ENCODE measurements at places on chromosomes 3 and 15.

- no peak for DNase-seq
Measured at GRCh38 chr3:126130981-126131745, 47.2 kb upstream of the SLC41A3 start.

- no peak for DNase-seq
Measured at GRCh38 chr3:194990454-194991337, 280.3 kb downstream of the XXYLT1 start.

GRCh38 chr3:115590873-115591272, 32.4 kb upstream of the GAP43 start:
- DNase-seq = no peak

DNA sequence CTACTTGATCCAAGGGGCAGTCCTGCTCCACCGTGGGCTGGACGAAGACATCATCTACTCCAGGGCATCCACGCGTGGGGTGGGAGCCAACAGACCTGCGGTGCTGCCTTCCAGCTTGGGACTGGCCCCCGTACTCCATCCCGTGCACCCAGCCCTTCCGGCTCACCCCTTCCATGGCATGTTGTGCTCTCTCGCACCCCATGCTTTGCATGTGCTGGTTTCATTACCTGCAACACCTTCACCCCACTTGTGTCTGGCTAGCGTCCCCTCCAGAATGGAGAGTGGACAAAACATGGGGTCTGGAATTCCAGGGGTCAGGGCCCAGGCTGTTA, 30.2 kb downstream of the SEMA7A start:
- no peak for DNase-seq

- no peak for DNase-seq
Measured at GRCh38 chr3:177979703-177980102, 556.5 kb upstream of the KCNMB2 start.

GRCh38 chr3:110491413-110491812, 580.2 kb upstream of the NECTIN3 start:
- no peak for DNase-seq

DNA sequence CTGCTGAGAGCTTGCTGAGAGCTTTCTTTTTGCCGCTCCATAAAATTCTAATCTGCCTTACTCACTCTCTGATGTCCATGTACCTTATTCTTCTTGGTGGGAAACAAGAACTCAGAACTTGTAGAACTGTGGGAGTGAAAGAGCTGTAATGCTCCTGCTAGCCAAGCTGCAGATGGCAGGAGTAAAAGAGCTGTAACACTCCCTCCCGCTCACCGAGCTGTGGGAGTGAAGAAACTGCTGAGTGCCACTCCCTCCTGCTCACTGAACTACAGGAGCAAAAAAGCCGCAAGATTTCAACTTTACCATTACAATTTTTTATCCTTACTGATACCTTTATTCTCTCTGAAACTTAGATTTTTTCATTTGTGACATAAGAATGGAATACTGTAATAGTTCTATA, 199.1 kb downstream of the SI start:
- DNase-seq = no peak

- peak; percentile 58 for DNase-seq
Measured at GRCh38 chr15:43769584-43770228, 7.1 kb downstream of the ELL3 start.

- peak; percentile 32 for DNase-seq
Measured at GRCh38 chr15:63599401-63600000, 2.3 kb downstream of the FBXL22 start.

GRCh38 chr3:98731720-98732285, 31.3 kb upstream of the ST3GAL6 start:
- DNase-seq = peak; percentile 5

DNA sequence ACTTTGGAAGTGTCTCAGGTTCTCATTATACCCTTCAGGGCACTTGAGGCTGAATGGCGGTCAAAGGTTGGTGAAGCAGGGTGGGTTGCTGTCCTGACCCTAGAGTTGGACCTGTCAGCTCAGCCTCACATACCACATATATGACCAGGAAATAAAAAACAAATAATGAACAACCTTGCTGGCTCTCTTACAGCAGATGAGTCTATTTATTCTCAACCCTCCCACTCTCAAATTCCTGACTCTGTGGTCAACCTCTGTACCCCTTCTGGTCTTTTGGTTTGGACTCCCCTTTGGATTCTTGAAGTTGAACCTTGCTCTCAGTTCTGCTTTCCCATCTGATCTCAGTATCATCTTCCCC, 16.9 kb downstream of the PPP2R3A start:
- DNase-seq = no peak

GRCh38 chr3:162437480-162437879, 940.9 kb downstream of the OTOL1 start:
- DNase-seq = peak; percentile 65

DNA sequence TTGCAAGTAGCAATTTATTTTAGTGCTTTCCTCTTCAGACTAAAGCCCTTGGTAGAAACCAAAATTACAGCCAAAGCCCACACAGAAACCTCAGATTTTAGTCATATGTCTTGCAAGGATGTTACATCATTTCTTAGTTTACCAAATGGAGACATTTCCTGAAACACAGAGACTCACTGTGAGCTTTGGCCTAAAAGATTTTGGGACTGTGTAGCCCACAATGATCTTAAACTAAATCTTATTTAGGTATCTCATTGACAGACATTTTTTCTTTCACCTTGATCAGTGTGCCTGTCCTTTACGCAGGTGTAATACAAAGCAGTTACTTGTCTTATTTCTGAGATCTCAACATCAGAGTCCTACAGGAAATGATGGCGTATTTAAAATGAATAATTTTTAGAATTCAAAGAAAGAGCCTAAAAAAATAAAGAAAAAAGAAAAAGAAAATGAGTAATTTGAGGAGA, 27.8 kb upstream of the AP4E1 start:
- DNase-seq = peak; percentile 76

- peak; percentile 48 for DNase-seq
Measured at GRCh38 chr15:67820992-67821783, 4.1 kb upstream of the SKOR1 start.

- DNase-seq = peak; percentile 27
Measured at GRCh38 chr3:79329154-79329553, 438.6 kb downstream of the ROBO1 start.

DNA sequence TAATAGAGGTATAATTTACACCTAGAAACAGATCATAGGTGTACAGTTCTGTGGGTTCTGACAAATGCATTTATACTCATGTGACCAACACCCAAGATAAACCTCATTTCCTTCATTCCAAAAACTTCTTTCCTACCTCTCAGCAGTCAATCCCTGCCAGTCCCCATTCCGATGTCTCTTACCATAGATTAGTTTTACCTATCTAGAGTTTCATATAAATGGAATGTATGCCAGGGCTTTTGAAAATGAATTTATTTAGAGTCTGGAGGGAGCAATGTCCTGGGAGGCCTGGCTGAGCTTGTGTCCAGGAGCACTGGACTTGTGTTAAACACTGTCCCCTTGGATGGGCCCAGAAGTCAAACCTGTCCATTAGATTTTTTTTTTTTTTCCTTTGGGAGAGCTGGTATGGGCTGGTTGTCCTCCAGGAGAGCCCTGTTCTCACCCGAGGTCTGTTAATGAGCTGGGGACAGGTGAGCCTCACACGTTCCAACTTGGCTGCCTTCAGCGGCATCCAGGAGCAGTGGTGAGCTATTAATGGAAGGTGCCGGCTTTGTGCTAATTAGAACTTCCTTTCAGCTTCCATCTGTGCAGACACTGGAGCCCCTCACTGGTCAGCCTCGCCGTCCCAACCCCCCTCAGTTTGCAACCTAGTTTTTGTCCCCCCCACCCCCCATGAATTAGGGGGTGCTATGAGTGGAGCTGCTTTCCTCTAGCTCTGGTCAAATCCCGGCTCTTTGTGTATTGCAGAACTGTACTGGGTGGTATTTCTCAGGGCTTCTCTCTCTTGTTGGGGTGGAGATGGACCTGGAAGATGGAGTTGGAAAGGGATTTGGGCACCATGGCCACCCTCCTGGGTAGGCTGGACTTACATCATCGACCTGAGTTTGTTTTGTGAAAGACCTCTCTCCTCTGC, 40.7 kb upstream of the POLG start:
- no peak for DNase-seq

GRCh38 chr15:80442728-80443403, 38.7 kb downstream of the ARNT2 start:
- DNase-seq = no peak

DNA sequence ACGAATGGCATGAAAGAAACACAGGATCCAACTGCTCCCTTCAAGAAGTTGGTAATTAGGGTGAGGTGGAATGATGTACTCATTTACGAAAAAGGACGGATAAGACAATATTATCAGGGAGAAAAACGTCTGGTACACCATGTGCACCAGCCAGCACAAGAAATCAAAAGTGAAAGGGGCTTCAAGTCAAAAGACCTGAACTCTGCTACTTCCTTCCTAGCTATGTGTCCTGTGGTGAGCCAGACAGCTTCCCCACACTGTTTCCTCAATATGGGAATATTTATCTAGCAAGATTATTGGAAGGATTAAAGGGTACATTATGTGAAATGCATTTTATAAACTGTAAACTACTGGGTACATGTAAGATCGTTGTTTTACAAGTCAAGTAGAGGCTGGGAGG, 33.9 kb downstream of the RAB27A start:
- DNase-seq = no peak

GRCh38 chr3:33211444-33211843, 7.2 kb downstream of the SUSD5 start:
- peak; percentile 94 for DNase-seq

DNA sequence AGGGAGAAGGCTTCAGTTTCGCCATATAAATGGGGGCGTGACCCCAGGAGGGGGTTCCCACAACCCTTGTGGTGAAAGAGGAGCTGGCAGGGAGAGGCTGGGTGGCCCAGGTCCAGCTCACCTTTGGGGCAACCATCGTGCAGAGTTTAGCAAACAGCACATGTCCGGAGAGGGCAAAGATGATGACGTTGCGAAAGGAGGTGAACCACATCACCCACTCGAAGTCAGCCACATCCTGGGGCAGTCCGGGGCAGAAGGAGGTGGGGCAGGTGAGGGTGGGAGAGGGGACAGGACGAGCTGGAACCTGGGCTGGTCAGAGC, 3.7 kb downstream of the HHATL start:
- DNase-seq = no peak

DNA sequence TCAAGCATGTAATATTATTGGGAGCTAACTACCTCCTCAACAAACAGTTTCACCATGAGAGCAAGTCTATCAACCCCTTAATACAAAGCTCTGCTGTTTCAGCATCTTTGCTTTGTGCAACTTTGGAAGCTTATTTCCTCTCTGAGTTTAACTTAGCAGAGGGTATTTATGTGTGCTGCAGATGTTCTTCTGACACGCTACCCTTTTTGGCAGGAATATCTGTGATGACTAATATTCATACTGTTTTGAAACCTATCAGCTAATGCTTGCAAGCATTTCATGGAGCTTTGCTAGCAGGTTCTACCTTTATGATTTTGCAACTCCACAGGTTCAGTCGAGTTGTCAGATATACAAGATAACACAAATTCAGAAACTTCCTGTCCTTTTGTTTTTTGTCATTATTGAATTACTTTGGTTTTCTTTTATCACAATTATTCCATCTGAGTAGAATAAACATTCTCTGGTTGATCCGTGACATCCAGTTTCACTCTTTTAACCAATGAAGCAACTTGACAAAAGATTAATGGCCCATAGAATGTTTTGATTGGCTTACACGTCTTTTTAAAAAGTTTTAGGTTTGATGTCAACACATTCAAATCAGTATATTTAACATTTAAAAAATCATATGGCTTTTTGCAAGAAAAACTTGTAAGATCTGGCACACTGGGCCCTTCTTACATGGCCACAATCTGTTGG, 1.7 kb upstream of the SLC9A9 start:
- DNase-seq = peak; percentile 84

DNA sequence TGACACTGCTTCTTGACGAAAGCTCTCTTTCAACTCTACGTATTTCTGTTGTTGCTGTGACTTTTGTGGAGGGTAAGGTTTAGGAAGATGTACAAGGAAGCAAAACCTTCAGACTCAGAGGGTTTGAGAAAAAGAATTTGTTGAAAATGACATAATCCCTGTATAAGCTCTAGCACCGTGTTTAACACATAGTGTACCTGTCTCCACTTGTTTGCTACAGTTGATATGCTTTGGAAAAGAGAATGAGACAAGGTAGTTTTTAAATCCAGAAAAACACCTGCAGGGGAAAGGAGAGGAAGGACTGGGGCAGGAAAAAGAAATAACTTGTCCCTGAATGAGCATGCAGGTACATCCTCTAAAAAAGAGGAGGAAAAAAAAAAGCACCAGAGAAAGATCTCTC, 29.6 kb upstream of the CP start:
- no peak for DNase-seq

GRCh38 chr15:99923711-99924110, 190.5 kb upstream of the LYSMD4 start:
- no peak for DNase-seq

GRCh38 chr3:192079098-192079497, 618.1 kb downstream of the PYDC2 start:
- no peak for DNase-seq

DNA sequence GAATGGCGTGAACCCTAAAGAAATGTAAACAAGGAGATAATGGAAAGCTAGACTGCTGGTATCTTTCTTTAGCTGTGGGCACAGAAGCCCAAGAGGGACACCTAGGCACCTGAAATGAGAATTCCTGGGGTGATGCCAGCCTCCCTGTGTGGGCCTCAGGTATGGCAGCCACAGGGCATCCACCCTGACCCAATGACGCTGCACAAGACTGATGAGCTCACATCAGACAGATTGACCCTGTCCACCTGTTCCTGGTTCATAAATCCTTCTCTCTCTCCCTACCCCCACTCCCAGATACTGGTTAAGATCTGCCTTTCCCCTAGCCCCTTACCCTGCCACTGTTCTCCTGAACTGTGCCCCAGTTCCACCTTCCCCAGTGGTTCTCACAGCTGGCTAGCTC, 1.5 kb downstream of the GLB1 start:
- no peak for DNase-seq

DNA sequence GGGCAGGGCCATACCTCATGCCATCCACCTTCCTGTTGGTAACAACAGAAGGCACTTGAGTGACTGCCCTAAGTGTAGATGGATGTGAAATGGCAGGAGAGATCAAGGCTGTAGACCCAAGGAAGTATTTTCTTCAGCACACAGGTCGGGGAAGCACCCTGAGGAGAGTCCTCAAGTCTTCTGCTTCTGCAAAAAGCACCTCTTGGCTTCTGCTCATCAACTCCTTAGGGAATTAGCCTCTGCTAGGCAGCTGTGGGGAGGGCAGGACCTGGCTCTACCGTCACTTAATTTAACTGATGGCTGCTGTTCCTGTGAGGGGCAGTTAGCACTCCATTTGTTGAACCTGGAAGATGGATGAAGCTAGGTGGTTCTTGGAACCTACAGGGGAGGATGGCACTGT, 6.9 kb upstream of the CACNA2D2 start:
- DNase-seq = no peak

DNA sequence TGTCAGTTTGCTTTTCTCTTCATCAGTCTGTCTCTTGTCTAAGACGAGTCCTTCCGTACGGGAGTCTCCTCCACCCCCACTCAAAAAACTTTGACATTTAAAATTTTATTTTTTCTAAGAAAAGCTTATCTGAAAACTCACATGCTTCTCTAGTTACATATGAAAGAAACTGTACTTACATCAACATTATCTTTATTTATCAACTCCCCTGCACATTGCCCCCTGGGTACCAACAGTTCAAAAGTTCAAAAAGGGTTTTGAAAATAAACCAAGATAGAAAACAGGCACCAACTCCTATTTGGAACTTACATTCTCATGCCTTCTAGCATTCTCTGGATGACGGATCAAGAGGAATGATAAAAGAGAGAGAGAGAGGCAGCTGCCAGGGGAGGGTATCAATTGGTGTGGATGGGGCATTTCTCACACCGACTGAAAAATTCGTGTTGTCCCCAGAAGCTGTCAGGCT, 182.5 kb downstream of the FOXP1 start:
- DNase-seq = no peak

Measured in astrocyte of the spinal cord (primary cell).